ENCODE measurements at places on chromosomes 13 and 19.

DNA sequence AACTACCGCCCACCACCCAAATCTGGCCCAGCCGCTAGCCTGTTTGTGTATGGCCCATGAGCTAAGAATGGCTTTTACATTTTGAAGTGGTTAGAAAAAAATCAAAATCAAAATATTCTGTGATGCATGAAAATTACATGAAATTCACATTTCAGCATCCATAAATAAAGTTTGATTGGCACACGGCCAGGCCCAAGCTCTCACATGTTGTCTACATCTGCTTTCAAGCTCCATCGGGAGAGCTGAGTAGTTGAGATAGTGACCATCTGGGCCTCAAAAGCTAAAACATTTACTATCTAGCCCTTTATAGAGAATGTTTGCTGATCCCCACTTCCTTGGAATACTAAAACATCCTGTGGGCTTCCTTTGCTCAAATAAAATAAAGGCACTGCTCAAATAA is 14.5 kb downstream of the RFX2 start:
- no peak for DNase-seq

GRCh38 chr19:5191091-5191490 is 149.5 kb downstream of the PTPRS start:
- DNase-seq = no peak

GRCh38 chr19:54804571-54804970 is 1.2 kb downstream of the KIR2DL4 start:
- DNase-seq = no peak

DNA sequence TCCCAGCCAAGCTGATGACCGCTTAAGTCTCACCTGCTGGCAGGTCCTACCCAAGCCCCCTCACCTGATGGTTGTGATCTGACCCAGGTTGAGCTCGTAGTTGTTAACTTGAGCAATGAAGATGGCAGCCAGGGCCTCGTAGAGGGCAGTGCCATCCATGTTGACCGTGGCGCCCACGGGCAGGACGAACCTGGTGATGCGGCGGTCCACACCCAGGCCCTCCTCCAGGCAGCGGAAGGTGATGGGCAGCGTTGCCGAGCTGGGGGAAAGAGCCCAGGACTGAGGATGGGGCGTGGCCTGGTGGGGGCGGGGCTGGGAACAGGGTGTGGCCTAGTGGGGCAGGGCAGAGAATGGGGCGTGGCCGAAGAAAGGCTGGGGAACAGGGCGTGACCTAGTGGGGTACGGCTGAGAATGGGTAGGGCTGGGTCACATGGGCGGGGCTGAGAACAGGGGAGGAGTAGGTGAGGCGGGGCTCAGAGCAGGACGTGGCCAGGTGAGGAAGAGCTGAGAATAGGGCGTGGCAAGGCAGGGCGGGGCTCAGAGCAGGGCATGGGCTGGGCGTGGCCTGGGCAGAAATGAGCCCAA is 12.9 kb downstream of the OR7C2 start:
- no peak for DNase-seq

- no peak for DNase-seq
These were observed 21.9 kb downstream of the ANKRD27 start for GRCh38 chr19:32652894-32653598.

DNA sequence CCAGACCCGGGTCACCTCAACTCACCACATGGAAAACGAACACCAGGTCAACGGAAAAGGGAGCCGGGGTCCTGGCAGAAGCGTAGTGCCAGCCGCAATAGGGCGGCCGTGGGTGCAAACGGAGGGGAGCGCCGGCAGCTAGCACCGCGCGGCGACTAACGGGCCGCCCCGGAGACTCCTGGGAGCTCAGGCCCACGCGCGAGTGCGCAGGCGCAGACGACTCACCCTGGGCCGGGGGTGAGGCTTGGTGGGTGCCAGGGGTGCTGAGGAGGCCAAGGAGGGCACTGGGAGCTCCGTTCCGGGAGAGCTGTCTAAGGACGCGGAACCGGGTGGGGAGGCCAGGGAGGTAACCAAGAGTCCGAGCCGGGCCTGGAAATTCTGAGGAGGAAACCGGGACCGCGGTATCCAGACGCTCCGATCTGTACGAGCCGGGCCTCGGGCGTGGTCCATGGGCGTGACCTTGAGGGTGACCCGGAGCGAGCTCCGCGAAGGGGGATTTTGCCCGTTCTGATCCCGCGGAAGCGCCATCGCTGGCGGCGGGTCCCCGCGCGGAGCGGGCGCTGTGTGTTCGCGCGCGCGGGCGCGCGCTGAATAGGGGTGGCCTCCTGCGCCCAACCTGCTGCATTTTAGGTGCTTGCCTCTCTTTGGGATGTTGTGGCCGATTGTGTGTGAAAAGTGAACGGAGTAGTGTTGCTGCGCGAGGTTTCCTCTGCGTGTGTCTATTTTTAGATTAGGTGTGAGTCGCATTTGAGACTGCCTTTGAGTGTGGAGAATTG is at the start of gene ZNF382:
Gene ZNF382, plus strand, starts transcription at position 213 of the 776 bp plus-strand sequence. CDS start 4,602 bp downstream, outside the sequence.
- DNase-seq = peak; percentile 74

GRCh38 chr19:9836021-9836420 is 903 bp downstream of the PIN1 start:
- DNase-seq = no peak

DNA sequence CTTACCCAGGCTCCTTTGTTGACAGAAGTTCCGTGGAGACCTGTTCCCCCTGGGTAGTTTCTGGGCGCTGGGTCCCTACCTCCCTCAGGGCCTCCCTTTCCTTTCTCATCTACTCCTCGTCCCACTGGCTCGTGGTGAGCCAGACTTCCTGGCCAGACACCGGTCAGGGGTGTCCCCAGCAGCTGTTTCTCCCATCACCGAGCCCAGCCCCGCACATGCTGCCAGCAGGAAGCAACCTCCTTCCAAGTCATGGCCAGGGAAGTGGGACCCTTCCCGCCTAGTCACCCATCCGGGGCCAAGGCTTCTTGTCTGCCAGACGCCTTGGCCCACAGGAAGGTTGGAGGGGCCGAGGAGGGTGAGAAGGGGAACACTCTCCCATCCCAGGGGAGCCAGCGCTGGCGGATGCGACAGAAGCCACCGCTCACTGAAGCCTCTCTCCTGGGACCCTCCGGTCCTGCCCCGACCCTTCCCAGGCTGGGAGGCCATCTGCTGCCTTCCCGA is 5.7 kb downstream of the PAK4 start:
- DNase-seq = no peak

- DNase-seq = no peak
These were observed 74.5 kb downstream of the GGACT start for GRCh38 chr13:100513987-100514670.

DNA sequence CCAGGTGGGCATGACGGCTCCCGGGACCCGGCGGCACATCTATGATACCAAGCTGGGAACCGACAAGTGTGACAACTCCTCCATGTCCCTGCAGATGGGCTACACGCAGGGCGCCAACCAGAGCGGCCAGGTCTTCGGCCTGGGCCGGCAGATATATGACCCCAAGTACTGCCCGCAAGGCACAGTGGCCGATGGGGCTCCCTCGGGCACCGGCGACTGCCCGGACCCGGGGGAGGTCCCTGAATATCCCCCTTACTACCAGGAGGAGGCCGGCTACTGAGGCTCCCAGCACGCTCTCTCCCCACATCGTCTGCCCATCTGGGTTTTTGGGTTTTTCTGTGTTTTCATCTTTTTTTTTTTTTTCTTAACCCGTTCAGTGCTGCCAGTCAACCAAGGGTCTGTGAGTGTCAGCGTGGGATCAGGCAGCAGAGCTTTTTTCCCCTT is 2.3 kb upstream of the ABCA7 start:
- DNase-seq = no peak

- no peak for DNase-seq
These were observed 622 bp upstream of the PRODH2 start for GRCh38 chr19:35813043-35813890.

GRCh38 chr13:76223565-76223964 is 587.4 kb downstream of the LMO7 start:
- DNase-seq = no peak

DNA sequence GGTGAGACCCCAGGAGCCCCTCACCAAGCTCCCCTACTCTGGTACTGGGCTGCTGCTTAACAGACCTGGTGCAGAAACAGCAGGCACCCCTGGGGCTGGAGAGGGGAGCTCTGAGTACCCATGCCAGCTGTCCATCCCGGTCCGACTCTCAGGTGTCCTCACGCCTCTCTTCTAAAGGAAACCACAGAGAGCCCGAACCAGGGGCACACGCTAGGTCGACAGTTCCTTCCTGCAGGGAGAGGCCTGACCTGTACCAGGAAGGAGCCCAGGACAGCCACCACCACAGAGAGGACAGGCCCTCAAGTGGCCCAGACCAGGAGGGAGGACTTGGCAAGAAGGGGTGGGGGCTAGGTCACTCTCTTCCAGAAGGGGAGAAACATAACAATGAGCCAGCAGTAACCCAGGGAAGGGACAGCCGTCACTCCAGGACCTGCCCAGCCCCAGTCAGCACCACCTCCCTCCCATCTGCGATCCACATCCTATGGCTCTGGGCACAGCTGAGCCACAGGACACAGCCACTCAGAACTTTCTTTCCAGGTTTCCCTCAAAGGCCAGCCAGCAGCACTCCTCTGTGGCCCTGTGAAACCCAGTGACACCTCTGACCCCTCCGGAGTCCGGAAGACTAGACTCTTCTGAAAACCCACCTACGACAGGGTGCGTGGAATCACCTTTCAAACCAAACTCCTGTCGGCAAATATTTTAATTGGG is 13.0 kb upstream of the SLC35E1 start:
- DNase-seq = no peak

GRCh38 chr13:42651936-42652641 is 78.1 kb downstream of the TNFSF11 start:
- no peak for DNase-seq

- DNase-seq = no peak
These were observed 628 bp downstream of the CAPN12 start for GRCh38 chr19:38743394-38744297.

- no peak for DNase-seq
These were observed 137.3 kb downstream of the ZIC5 start for GRCh38 chr13:99834246-99834645.

DNA sequence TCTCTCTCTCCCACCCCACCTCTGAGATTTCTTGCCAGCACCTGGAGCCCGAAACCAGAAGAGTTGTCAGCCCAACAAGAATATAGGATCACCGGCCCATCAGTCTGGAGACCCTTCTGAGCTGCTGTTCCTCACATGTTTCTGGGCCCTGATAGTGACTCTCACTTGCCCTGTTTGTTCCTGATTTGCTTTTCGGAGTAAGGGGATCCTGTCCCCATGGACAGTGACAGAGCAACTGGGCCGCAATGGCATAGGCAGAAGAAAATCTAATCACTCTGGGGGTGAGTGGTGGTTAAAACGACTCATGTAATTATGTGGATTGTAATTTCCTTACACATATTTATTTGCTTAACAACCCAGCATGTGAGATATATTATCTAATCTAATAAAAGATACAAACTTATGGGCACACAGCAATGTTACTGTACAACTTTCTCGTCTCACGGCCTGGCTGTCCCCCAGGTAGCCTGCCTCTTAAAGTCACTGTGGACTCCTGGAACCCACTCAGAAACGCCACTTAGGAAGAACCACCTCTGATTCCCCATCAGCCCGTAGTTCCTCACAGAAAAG is 663 bp upstream of the SMAD9 start:
- DNase-seq = no peak

- DNase-seq = no peak
These were observed 3.5 kb downstream of the SELENOV start for GRCh38 chr19:39518458-39518857.

- no peak for DNase-seq
These were observed 58.1 kb upstream of the SCEL start for GRCh38 chr13:77477299-77477848.

DNA sequence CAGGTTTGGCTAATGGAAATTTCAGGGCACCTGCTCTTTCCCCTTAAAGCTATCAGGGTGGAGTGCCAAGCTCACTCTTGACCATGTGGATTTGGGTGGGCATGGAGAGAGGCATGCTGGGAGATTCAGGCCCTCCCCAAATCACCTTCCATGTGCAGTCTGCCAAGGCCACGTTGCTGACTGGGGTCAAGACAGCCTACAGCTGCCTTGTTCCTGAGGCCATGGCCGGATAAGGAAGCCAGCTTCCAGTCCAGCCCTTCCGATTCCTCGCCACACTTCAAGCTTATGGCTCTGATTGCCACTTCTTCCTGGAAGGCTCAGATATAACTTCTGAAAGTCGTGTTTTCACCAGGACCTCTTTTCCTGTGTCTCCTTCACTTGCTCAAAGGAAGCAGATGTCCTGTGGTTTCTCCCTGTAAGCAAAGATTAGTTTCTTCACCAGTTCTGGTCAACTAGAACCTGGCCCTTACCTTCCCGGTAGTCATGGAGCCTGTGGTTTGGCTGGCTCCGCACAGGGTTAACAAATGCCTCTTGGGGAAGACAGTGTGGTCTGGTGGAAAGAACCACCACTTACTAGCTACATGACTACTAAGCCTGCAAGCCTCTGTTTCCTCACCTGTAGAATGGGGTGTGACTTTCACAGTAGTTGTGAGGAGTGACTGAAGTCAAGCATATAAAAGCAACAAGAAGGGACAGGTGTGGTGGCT is 16.1 kb upstream of the TPT1 start:
- no peak for DNase-seq

DNA sequence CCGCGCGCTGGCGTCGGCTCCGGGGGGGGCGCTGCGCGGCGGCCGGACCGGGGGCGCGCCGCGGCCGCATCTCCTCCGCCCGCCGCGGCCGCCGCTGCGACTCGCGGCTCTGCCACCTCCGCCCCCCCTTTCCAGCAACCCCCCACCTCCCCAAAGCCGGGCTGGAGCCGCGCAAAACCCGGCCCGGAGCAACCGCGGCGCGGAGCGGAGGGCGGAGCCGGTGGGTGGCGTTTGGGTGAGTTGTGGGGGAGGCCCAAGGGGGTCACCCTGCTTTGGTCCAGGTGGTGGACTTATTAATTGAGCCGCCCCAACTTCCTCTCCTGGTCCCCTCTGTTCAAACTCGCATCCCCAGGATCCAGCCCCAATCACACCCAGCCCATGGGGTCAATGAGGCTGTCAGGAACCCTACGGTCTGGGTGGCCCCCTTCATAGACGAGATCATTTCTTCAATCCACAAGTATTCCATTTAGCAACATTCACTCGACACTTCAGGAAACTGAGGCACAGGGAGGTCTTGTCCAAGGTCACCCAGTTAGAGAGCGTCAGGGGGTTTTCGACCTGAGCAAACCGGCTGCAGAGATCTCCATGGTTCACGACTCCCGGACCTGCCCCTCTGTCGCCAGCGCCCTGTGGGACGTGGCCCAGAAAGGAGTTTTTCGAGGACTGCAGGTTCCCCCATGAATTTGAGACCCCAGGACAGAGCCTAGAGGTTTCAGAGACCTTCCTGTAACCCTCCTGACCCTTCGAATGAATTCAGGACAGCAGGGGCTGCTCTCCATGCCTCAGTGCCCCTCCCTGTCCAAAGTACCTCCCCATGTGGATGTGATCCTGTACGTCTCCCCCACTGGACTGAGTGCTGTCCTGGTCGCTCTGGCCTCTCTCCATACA is 22.4 kb upstream of the SEMA6B start:
- no peak for DNase-seq
